ENCODE measurements at places on chromosomes 1 and 21. TPM values are rescaled to one million over a fixed set of nuclear protein-coding genes. Genes with fewer than 3 reads are reported as not detected.

DNA sequence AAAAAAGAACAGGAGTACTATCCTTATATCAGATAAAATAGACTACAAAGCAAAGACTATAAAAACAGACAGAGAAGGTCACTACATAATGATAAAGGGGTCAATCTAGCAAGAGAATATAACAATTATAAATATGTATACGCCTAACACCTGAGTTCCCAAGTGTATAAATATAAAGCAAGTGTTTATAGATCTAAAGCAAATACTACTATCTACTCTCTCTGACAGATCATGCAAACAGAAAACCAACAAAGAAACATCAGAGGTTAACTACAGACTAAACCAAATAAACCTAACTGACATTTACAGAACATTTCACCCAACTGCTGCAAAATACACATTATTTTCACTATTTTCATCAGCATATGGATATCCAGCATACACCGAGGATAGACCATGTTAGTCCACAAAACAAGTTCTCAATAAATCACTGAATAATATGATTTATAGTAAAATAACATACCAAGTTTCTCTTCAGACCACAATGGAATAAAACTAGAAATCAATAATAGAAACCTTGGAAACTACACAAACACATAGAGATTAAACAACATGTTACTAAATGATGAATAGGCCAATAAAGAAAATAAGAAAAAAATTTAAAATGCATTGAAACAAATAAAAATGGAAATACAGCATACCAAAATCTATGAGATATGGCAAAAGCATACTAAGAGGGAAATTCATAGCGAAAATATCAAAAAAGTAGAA is 22.7 kb downstream of the UCHL5 start:
- H3K36me3 ChIP-seq = no peaks in the 10 kb centered on the region
- no peaks in the 10 kb centered on the region for H3K4me1 ChIP-seq
- H3K4me3 ChIP-seq = no peak overlapping the region
- no peaks in the 10 kb centered on the region for H3K27me3 ChIP-seq

DNA sequence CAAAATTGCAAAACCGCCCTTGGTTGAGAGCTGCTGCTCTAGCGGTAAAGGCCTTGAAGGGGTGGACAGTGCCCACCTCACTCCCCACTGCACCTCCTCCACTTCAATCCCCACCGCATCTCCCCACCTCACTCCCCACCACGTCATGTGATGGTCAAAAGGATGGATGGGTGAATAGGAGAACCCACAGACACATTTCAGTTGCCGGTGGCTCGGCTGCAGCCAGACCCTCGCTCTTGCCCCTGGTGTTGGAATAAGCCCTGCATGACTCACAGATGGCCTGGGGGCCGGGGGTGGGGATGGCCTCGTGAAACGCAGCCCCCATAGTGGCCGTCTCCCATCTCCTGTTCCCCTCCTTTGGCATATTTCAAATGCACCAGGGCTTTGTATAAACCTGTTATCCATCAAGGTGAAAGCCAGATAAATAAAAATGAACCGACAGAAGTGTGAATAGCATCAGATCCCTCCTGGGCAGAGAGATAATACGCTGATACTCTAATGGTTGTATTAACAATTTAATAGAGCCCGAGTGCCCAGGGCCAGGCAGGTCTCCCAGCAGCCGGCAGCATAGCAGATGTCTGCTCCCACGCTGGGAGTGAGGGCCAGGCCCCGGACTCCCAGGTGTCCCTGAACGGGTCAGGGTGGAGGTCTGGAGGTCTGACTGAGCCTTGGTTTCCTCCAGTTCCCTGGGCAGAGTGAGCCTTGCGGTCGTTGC is 300.3 kb downstream of the NPHP4 start:
- no peaks in the 10 kb centered on the region for H3K27me3 ChIP-seq
- no peak overlapping the region for H3K4me3 ChIP-seq
- H3K27ac ChIP-seq = no peak overlapping the region
- DNase-seq = no peak
- no peaks in the 10 kb centered on the region for H3K4me1 ChIP-seq

DNA sequence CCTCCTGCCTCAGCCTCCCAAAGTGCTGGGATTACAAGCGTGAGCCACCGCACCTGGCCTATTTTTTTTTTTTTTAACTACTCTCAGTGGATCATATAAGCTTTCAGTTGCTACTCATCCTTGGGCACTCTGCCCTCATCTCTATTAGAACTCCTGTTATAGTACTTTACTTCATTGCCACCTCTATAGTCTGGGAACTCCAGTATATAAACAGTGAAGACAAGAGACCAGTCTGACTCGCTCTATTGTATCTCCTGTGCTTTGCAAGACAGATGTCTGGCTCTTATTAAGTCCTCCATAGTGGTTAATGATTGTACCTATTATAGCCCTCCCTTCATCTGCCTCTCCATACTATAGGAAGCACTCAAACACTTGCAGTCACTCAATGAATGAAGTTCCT is 15.1 kb downstream of the KHDRBS1 start:
- DNase-seq = no peak
- no peaks in the 10 kb centered on the region for H3K27me3 ChIP-seq
- H3K27ac ChIP-seq = no peak overlapping the region
- peaks cover 10% of the 10 kb centered on the region for H3K4me1 ChIP-seq

DNA sequence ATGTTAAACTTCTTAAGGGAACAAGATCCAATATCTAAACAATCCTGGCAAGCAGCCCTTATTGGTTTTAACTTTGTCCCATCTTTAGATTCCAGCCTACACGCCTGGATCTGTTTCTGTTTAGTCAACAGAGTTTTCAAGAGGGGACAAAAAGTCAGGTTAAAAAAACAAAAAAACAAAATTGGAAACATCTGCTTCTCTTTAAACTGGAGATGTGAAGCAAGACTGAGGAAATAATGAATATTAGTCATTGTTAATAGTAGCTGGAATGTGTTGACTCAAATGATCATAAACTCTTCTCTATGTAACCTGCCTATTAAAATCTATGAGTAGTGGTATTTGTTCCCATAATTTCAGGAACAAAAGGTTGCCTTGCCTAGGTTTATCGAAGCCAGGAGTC is 55.0 kb downstream of the NID1 start:
- no peak overlapping the region for H3K4me3 ChIP-seq
- H3K27me3 ChIP-seq = no peaks in the 10 kb centered on the region
- peaks cover 85% of the 10 kb centered on the region for H3K36me3 ChIP-seq
- H3K27ac ChIP-seq = peak overlapping the region; percentile 67
- DNase-seq = no peak

GRCh38 chr1:184791550-184791900 is 36.9 kb upstream of the EDEM3 start:
- H3K4me1 ChIP-seq = peaks cover 21% of the 10 kb centered on the region
- no peak overlapping the region for H3K4me3 ChIP-seq
- H3K27me3 ChIP-seq = no peaks in the 10 kb centered on the region
- no peak overlapping the region for H3K27ac ChIP-seq

DNA sequence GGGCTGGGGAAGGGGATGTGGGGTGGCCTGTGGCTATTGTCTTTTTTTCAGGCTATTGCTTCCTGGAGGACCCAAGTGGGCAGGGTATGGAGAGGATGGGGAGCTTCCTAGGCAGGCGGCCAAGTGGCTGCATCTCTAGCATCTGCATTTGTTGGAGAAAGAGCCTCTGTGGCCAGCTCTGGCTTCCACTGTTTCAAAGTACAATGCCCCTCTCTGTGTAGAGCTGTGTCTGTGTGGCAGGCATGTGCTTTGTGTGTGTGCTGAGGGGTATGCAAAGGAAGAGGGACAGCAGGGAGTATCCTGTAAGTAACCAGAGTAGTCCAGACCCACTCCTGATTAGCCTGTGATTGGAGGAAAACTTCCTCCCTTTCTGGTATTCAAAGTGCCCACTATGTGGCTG is 40.6 kb downstream of the KCNA2 start:
- H3K4me1 ChIP-seq = no peaks in the 10 kb centered on the region
- no peak overlapping the region for H3K27ac ChIP-seq
- no peaks in the 10 kb centered on the region for H3K36me3 ChIP-seq
- H3K4me3 ChIP-seq = no peak overlapping the region
- no peaks in the 10 kb centered on the region for H3K27me3 ChIP-seq
- no peak for DNase-seq

DNA sequence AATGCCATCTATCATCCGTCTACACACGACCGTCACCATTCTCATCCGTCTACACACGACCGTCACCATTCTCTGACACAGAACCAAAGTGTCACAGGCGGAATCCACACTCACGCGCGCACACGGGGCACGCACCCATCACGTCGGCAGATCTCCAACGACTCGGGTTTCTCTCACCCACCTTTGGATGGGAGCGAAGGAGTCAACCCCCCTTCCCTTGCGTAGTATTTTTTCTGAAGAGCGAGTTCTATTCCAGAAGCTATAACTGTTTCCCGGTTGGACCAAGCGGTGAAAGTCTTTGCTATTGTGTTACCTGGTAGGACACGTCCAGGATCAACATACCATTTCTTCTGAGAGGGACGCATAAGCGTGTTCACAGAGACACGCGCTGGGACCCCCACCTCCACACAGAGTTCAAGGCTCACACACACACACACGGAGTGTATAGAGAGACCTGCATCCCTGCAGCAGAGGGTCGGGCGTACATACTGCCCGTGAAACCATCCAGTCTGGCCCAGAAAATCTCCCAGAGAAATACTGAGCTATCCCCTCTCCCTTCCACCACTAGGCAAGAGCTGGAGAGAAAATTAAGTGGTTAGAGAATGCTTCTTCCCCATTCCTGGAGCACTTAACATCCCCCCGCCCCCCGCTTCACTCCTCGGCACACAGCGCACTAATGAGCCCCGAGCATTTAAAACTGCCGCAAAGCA is 741 bp downstream of the DUSP10 start:
- peaks cover 36% of the 10 kb centered on the region for H3K4me1 ChIP-seq
- H3K27me3 ChIP-seq = no peaks in the 10 kb centered on the region
- H3K4me3 ChIP-seq = peak overlapping the region; percentile 69
- DNase-seq = no peak

DNA sequence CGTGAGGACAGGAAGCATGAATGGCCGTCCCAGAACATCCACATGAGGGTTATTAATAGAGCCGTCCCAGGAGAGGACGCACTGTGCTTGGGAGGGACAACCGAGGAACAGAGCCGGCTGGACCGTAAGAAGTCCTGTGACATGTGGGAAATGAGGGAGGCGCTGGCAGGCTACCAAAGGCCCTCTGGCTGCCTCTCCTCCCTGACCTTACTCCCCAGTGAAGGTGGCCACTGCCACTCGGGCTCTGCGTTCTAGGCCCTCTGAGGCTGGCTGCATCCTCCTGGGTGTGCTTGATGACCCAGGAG is 15.5 kb upstream of the NPPB start:
- H3K27ac ChIP-seq = peak overlapping the region; percentile 88
- no peaks in the 10 kb centered on the region for H3K27me3 ChIP-seq
- no peak overlapping the region for H3K4me3 ChIP-seq
- H3K4me1 ChIP-seq = peaks cover 58% of the 10 kb centered on the region

DNA sequence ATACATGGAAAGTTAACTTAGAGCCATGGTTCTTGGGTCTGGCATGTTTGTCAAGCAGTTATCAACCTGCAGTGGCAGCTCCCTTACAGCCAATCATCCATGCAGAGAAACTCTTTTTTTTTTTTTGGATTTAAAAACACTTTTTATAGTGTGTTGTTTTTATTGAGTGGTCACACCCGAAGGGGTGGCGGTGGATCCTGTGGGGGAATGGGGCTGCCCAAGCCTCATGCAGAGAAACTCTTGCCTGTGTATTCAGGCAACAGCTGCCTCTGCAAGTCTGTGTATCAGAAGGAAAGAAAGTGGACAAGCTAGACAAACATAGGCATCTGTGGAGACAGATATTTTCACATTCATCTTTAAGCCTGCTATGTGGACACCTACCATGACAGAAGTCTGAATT is 104.8 kb downstream of the GLUL start:
- peaks cover 23% of the 10 kb centered on the region for H3K4me1 ChIP-seq
- H3K27me3 ChIP-seq = no peaks in the 10 kb centered on the region
- no peak overlapping the region for H3K4me3 ChIP-seq
- no peaks in the 10 kb centered on the region for H3K36me3 ChIP-seq

DNA sequence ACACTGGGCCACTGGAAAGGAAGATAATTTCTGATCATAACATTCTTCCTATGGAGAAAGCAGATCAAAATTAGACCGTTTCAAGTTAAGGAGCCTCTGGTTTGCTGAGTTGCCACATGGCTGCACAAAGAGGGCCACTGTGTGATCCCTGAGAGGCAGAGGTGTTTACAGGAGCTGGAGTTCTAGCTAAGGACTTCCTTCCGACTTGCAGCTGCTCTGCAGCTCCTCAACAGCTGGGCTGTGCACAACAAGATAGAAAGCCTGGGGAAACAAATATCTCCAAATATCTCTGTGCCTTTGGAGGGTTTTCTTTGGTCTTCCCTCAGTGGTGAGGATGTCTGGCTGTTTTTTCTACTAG is 26.8 kb downstream of the GADD45A start:
- no peaks in the 10 kb centered on the region for H3K27me3 ChIP-seq
- H3K36me3 ChIP-seq = no peaks in the 10 kb centered on the region
- H3K4me3 ChIP-seq = no peak overlapping the region
- no peak overlapping the region for H3K27ac ChIP-seq
- DNase-seq = no peak
- peaks cover 48% of the 10 kb centered on the region for H3K4me1 ChIP-seq

DNA sequence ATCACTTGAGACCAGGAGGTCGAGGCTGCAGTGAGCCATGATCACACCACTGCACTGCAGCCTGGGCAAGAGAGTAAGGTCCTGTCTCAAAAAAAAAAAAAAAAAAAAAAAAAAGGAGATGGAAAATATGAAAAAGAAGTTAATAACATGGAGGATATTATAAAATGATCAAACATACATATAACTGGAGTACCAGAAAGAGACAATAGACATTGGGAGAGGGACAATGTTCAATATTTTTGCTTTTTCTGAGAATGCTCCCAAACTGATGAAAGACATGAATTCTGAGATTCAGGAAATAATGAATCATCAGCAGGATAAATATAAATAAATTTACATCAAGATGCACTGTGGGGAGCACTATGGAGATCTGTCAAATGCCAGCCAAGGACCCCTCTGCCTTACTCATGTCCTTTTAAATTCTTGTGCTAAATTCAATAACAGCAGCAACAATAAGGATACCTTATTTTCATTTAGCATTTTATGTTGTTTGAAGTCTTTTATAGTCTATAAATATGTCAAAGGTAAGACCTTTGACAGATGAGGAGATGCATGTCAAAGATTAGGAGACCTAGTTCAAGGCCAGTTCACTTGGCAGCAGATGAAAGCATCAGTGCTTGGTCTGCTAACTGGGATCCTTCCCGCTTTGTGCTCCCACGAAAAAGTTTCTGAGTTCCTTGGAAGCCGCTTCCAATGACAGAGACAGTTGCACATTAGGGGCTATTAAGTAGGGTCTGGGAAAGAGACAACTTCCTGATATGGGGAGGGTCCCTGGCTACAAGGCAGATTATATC is 97.7 kb downstream of the TLR5 start:
- H3K27ac ChIP-seq = no peak overlapping the region
- no peaks in the 10 kb centered on the region for H3K36me3 ChIP-seq
- peaks cover 11% of the 10 kb centered on the region for H3K4me1 ChIP-seq
- no peak overlapping the region for H3K4me3 ChIP-seq
- no peak for DNase-seq
- H3K27me3 ChIP-seq = no peaks in the 10 kb centered on the region

Gene DRAXIN
- total RNA-seq = not detected

Gene PROK1
- 5.1 TPM for total RNA-seq

Gene RIMS3
- total RNA-seq = 5.5 TPM

Gene LRRIQ3
- not detected for total RNA-seq

Gene MYOM3
- total RNA-seq = 241 TPM

Data from right atrium auricular region (tissue), 2 donors.